Kidney epithelial cell (primary cell): ENCODE measurements at places on chromosomes 2 and 18.

DNA sequence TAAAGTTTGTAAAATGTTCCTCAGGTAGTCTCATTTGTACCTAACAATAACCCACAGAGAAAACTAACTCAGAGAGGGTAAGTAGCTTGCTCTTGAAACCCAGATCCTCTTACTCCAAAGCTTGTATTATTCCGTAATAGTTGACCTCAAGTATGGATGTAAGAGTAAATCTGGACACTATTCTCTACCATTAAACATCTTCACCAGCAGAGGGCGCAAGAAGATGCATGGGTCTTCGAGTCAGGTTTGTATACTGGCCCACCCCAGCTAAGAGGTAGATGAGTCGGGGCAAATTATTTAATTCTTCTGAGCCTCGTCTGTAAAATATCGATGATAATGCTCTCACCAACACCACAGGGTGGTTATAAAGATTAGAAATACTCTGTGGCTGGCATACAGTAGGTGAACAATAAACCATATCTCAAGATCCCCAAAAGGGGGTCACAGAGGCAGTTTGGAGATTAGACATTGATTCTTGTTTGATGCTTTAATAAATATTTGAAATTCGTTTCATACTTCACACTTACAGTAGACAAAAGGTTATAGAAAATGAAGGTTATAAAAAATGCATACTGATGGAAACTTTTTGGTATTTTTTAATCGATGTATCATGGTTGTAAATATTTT is 3.5 kb upstream of the CABLES1 start:
- no peak for DNase-seq

DNA sequence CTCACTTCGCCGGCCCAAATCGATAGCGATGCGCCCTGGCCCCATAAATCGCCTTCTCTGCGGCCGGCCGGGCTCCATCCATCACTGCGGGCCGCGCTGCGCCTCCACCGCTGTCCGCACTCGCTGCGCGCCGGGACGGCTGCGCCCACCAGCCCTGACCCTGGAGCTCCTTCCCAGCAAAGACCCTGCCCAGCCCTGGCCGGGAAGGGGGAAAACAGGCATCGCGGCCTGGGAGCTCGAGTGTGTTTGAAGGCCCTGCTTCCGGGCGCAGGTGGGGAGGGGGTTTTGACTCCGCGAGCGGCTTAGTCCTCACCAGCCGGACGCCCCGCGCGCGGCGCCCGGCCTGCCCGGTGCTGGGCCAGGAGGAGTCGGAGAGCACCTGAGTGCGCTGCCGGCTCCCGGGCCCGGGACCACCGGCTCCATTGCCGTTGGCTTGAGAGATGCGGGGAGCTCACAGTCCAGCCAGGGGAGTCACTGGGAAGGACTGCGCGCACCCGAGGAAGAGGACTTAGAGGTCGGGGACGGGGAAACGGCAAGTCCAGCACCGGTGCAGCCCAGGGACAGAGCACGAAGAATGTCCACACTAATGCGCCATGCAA is 1.1 kb downstream of the PAX8 start:
- no peak for DNase-seq

GRCh38 chr2:200089040-200089755 is 133.8 kb downstream of the MAIP1 start:
- no peak for DNase-seq

DNA sequence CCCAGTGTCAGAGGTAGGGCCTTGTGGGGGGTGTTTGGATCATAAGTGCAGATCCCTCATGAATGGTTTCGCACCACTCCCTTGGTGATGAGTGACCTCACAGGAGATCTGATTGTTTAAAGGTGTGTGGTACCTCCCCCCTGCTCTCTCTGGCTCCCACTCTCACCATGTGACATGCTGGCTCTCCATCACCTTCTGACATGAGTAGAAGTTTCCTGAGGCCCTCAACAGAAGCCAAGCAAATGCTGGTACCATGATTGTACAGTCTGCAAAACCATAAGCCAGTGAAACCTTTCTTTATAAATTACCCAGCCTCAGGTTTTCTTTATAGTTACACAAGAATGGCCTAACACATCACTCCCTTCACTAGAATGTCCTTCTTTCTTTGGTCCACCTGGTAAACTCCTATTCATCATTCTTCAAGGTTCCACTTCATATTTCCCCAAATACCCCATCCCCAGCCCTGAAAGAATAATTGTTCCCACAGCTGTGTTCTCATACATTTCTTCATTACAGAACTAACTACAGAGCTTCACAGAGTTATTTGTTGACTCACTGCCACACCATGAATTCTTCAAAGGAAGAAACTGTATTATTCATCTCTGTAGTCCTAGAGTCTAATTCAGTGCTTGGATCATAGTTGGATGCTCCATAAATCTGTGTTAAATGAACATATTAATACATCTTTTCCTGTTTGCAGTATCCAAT is 81.2 kb upstream of the STK17B start:
- DNase-seq = no peak

- no peak for DNase-seq
Measured at GRCh38 chr2:45460825-45461224, 150.2 kb downstream of the SRBD1 start.

GRCh38 chr2:25400576-25401216 is 59.0 kb upstream of the DNMT3A start:
- no peak for DNase-seq
